ENCODE measurements at places on chromosomes 2 and 18.

DNA sequence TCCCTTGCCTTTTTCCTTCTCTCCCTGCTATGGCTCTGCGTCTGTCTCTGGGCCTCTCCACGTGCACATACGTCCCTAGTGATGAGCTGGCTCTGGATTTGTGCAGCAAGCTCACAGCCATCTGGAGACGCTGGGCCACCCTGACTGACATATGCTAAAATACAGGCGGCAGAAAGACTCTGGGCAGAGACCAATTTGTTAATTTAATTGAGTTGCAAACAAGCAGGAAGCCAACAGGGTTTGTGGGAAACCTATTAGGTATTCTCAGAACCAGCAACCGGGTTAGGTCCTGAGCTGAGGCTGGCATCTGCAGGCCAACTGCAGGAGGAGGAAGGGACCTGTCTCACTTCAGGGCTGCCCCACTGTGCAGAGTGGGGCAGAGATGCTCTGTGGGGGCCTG lies 53.5 kb upstream of the SMAD2 start:
- no peak for DNase-seq

GRCh38 chr2:22486343-22486742 lies 898.6 kb upstream of the KLHL29 start:
- no peak for DNase-seq

DNA sequence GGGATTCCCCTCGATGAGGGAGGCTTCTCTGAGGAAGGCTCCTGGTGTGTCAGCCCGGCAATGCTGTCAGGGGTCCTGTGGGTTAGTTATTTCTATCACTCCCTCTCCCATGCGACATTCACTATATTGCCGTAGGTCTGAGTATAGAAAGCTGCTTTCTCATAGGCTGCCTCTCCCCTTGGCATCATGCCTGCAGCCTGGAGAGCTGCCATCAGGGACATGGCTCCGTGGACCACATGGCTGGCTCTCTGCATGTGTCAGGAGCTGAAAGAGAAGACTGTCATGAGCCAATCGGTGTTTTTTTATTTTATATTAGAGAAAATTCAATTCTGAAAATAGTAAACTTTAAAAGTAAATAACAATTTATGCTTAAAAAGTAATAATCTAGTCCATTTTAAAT lies 198.0 kb downstream of the CDH20 start:
- no peak for DNase-seq

- DNase-seq = no peak
Observed at GRCh38 chr2:179132076-179132475, 82.1 kb upstream of the CCDC141 start.

DNA sequence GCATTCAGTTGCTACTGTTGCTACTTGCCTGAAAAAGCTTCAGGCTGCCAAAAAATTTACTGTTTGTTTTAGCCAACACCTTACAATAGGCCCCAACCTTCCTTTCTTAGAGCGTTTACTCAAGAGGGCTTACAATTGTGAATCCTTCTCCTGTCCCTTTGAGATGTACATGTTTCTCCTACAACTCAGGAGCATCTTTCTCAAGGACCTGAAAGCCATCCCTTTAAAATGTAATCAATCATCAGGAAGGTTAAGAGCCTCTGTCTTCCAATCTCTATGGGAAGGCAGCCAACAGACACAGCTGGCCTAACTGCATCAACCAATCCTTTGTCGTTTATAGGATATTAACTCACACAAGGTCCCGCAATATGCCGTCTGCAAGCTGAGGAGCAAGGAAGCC lies 3.4 kb upstream of the IER3IP1 start:
- DNase-seq = no peak

DNA sequence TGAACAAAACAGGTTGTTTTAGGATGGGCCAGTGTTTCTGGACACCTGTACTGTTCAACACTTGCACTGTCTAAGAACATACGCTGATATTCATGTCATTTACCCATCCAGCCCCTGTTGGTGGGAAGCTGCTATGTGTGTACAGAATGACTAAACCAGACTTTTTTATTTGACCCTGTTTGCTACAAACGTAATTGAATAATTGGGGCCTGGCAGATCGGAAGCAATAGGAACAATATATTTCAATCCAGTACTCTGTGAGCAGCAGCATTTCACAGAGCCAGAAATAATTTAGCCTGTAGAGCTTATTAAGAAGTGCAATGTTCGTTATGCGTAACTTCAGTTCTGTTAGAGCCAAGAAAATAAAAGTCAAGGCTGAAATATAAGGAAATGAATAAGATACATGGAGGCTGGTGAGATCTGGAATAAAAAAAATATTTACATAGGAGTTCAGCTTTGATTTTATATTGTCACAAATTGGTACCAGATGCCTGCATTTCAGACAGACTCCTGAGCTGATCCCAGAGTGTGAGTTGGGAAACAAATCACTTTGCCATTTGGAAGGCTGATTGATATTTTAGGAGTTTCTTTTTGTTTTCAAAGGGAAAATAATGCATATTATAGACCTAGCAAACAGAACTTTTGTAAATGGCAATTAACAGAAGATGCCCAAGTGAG lies 19.7 kb downstream of the CABLES1 start:
- no peak for DNase-seq

- no peak for DNase-seq
Observed at GRCh38 chr2:187504312-187504921, 49.8 kb downstream of the TFPI start.

- DNase-seq = no peak
Observed at GRCh38 chr2:232959139-232959538, 53.9 kb downstream of the NGEF start.

- no peak for DNase-seq
Observed at GRCh38 chr2:6784291-6784690, 81.4 kb downstream of the CMPK2 start.

DNA sequence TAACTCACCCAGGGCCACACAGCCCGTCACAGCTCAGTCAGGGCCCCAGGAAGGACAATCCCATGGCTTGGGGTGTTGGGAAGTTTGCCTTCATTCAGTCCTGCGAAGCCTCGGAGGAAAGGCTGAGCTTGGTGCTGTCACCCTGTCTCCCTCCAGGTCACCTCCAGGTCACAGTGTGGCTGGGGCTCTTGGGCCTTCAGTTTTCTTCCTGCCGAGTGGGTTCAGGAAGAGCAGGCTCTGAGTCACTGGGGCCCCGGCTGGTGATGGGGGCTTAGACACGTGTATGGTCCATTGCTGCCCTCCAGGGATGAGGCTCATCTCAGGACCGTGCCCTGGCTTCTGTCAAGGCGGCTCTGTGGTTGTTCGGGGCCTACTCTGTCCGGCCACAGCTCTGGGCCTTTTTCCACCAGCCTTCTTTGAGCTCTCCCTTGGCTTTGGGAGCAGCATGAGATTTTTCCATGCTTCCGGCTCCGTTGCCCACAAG lies 118.6 kb downstream of the INHBB start:
- no peak for DNase-seq

All from activated naive CD4-positive, alpha-beta T cell treated with anti-CD3 and anti-CD28 coated beads, Interleukin-2, amount 10 ng/mL, durations not matched to agents 7 days and 5 days (primary cell).